Stimulated activated CD8-positive, alpha-beta memory T cell treated with anti-CD3 and anti-CD28 coated beads, Interleukin-2, amount 100 ng/mL, for 1 hour (primary cell): ENCODE measurements at places on chromosomes 5 and 9.

DNA sequence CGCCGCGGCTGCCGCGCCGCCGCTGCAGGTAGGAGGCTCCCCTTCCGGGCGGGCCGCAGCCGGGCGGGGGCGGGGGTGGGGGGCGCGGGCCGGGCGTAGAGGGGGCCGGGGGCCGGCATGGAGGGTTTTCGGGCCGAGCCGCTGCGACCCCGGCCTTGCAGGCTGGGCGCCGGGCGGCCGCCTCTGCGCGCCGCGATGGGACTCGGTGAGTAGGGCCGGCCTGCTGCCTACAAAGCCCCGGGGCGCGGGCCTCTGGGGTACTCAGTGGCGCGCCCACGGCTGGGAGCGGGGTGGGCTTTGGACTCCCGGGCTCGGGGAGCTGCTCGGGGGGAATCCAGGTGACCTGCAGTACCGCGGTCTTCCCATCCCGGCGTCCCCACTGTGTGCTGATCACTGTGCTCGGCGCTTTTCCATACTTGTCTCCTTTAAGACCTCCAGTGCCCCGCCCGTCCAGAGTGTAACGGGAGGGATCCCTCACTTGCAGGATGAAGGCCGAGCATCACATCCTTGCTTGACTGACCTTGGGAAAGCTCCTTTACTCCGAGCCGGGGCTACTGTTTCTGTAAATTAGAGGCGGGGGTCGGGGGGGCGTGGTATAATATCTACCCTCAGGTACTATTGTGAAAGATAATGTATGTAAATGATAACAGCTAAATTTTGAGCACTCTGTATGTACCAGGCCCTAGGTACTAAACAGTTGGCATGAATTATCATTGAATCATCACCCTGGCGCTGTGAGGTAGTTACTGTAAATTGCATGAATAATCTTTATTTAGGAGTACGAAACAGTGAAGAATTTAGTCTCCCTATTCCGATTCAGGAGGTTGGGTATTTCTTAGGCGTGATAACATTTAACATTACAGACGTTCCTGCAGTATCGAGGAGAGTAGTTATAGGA, 672 bp downstream of the MSANTD3 start:
- no peak for DNase-seq

DNA sequence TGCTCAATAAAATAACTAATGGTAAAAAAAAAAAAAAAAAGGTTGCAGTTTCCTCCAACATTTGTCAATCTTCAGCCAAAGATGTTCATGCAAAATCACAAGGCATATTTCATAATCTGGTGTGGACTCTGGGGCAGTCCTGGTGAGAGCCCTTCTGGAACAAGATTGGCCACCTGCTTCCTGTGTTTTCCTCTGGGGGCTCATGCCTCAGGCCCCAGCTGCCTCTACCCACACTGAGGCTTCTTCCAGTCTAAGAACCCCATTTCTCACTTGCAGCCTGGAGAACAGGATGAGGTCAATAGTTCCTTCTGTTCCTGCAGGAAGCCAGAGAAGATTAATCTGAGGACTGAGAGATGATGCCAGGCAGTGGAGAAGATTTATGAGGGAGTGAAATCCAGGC, 492.6 kb upstream of the BRINP1 start:
- no peak for DNase-seq

- DNase-seq: no peak
Observed at GRCh38 chr5:94702729-94703128, 84.3 kb downstream of the SLF1 start.

GRCh38 chr9:70549926-70550325, 135.5 kb upstream of the KLF9 start:
- DNase-seq: no peak

DNA sequence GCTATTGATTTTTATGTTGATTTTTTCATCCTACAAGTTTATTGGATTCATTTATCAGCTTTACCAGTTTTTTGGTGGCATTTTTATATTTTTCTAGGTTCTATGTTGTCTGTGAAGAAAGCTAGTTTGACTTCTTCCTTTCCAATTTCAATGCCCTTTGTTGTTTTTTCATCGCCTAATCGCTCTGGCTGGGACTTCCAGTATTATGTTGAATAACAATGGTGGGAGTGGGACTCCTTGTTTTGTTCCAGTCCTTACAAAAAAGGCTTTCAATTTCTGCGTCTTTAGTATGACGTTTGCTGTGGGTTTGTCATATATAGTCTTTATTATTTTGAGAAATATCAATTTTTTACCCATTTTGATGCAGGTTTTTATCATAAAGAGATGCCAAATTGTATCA, 175.6 kb upstream of the CCNH start:
- no peak for DNase-seq

DNA sequence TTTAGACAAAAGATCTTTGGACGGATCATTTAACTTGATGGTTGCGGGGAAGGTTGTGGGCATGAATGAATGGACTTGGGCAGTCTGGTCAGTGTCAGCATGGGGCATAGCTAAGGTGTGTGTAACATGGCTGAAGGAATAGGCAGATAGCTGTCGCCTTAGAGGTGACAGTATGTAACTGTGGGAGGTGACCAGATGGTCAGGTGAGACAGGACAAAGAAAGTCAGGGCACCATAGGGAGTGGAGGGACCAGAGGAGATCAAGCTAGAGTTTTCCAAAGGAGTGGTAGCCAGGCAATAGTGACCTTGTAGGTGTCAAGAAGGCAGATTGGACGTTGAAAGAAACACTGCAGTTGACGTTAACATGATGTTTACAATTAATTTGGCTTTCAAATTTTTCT, 43.1 kb downstream of the MARCHF6 start:
- DNase-seq: no peak

DNA sequence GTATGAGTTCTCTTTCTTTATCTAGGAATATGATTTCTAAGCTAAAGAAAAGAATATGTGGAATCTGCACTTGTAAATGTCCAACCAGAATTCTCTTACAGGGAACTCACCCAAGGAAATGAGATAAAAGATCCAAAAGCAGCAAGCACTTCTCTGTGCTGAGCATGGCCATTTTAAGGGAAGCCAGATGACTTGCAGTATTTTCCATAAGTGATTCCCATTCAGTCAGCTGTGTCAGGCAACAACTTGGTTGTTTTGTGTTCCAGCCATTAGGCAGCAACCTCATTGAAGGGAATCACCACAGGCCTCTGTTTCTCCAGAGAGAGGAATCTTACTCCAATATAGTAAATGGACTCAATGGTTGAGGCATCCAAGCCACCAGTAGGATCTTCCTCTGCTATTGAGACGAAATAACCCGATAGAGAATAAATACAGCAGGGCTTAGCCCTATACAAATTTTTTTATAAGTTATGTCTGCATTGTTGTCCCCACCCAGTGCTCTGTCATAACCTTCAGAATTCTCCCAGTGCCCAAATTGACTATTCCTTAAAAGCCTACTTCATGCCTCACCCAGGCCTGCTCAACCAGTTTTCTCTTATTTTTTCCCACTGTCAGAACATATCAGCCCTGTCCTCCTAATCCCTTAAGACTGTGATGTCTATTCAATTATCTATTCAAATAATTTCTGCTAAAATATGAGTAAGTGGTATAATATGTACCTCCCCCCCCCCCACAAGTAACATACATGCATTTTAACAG, 236.6 kb downstream of the PJA2 start:
- DNase-seq: no peak
